Stimulated activated CD8-positive, alpha-beta memory T cell treated with anti-CD3 and anti-CD28 coated beads, Interleukin-7, amount 100 ng/mL, for 1 hour (primary cell): ENCODE measurements at places on chromosomes 6 and 20.

DNA sequence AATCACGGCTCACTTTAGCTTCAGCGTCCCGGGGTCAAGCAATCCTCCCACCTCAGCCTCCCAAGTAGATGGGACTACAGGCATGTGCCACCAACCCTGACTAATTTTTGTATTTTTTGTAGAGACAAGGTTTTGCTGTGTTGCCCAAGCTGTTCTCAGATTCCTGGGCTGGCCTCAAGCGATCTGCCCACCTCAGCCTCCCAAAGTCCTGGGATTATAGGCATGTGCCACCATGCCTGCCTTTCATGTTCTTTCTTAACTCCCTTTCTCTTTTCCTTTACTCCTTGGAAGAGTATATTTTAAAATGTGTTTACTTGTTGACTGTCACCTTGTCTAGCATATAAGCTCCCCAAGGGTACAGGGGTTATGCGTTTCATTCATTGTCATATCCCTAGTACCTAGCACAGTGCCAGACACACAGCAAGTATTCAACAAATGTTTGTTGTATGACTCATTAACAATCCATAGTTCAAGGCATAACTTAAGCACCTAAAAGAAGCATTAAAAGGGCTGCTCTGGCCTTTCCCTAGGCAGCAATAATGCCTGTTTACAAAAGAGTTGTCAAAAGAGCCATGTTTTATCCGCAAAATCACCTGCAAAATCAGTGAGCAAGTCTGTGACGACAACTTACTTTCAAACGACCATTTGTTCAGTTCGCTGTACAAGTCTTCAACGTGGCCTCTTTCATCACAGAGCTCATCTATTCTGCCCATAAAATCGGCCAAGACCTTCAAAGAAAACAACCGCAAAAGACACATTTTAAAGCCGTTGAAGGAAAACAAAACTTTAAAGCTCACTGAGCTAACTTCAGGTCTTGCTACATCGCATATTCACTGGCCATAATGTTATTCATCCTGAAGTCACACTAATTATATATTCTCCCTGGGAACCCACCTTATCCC, 4.6 kb downstream of the CYP24A1 start:
- no peak for DNase-seq

DNA sequence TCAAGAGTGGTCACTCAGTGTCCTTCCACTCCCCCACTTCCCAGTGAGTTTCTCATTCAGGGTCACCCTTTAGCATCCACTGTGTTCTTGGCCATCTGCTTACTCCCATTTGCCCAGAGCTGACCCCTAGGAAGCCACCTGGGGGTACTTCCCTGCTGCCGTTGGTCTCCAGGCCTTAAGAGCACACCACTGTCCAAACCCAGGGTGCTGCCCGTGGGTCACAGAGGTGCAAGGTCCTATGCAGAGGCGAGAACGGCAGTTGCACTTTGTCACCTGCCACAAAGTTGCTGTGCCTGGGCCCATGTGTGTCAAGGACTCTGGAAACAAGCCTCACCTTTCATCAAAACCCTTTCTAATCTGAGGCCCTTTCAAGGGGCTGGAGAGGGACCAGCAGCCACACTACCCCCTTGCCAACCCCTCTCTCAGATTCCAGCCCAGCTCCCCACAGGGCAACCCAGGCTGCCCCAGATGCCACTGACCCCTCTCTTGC, 191.1 kb downstream of the ZMYND8 start:
- DNase-seq: no peak

- no peak for DNase-seq
Observed at GRCh38 chr6:47671777-47672176, 26.6 kb upstream of the ADGRF4 start.

GRCh38 chr6:45533386-45533785, 155.7 kb upstream of the SUPT3H start:
- DNase-seq: no peak

GRCh38 chr20:9442858-9443257, 71.5 kb upstream of the LAMP5 start:
- DNase-seq: no peak
